ENCODE measurements at places on chromosomes 4 and X.

- DNase-seq = no peak
These were observed 1.7 kb upstream of the GATA1 start for GRCh38 chrX:48784726-48785125.

GRCh38 chr4:120694973-120695372, 227.6 kb downstream of the PRDM5 start:
- DNase-seq = no peak

- DNase-seq = no peak
These were observed 91.6 kb upstream of the H2AZ1 start for GRCh38 chr4:100041646-100042045.

- DNase-seq = peak; percentile 56
These were observed 11.8 kb upstream of the HSD17B10 start for GRCh38 chrX:53445977-53446376.

DNA sequence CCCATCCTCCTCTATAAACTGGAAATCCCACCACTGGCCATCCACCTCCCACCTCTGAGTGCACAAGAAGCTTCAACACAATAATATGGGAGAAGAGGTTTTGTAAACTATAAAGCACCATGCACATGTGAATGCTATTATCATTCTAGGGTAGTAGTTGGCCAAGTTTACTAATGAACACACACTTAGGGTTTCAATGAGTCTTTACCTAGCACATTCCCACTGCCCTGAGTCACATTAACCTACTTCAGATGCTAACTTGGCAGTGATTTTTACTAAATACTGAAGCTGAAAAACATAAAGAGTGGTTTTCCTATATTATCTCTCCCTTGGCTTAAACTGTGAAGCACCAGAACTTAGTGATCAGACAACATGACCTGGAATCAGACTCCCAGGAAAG, 93.9 kb downstream of the SH3KBP1 start:
- DNase-seq = no peak

DNA sequence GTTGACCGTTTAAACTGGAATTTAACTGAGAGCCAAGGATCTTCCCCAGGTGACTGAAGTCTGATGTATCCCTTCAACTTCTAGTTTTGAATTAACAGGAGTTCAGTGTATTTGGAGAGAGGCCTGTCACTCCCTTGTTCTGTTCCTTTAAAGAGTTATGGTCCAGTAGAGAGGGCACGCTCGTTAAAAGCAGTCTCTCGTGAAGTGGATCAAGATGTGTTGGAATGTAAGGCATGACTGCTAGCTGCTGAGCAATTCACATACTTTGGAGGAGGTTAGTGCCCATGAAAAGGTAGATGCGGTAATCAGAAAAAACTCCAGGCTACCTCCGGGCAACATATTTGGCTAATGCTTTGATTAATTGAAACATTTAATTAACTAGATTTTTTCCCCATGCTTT, 65.7 kb downstream of the SHROOM2 start:
- DNase-seq = no peak

GRCh38 chr4:44554768-44555167, 96.7 kb downstream of the YIPF7 start:
- DNase-seq = no peak

GRCh38 chr4:180809439-180809838, 1433.8 kb upstream of the TENM3 start:
- DNase-seq = no peak

- no peak for DNase-seq
These were observed 206.1 kb downstream of the PPP3CA start for GRCh38 chr4:101141230-101141629.
